ENCODE measurements at places on chromosomes 4 and X.

GRCh38 chr4:85979276-85979675 lies 380.6 kb downstream of the MAPK10 start:
- no peak for DNase-seq

DNA sequence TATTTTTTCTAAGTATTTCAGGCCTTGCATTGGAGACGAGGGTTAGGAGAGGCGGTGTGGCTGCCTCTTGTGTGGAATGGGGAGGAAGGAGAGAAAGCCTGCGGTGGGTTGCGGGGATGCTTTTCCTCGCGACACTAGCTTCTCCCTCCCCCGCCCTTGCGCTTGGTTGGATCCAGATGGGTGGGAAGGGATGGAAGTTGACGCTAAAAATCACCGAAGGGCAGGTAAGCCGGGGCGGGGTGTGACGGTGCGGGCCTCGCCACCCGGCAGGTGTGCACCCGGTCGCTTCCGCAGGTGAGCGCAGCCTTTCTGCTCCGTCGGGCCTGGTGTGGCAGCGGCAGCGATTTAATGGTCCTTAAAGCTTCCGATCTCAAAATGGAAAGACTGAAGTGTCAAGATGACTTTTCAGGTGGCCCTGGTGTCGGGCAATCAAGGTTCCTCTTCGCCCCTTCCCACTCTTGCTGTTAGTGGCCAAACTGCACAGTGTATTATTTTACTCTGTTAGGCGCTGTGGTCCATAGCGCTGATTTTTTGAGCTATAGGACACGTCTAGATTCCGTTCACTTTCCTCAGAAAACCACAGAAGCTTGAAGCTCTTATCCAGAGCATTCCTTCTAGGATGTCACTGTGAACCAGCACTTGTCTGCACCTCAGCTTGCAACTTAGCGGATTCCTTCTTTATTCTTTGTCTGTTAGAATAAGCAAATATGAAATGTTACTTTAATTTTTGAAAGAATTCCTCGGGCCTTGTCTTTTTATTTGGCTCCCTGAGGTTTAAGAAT lies 765 bp downstream of the ENOPH1 start:
- DNase-seq = peak; percentile 23

DNA sequence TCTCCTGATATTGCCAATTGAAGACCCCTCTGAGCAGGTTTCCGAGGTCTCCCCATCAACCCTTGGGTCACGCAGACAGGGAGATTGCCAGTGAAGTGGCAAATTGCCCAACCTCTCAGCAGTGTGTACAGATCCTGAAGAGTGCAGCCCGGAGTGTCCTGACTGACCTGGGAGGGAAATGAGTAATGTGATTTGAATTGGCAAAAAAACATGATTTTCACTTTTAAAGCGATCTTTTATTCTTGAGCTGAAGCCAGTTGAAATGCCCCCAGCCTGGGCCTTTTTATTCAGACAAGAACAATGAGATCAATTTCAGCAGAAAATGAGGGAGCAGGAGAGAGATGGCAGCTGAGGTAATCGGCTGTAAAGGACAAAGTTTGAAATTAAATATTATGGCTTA lies 401.8 kb downstream of the RAPGEF2 start:
- DNase-seq = no peak

DNA sequence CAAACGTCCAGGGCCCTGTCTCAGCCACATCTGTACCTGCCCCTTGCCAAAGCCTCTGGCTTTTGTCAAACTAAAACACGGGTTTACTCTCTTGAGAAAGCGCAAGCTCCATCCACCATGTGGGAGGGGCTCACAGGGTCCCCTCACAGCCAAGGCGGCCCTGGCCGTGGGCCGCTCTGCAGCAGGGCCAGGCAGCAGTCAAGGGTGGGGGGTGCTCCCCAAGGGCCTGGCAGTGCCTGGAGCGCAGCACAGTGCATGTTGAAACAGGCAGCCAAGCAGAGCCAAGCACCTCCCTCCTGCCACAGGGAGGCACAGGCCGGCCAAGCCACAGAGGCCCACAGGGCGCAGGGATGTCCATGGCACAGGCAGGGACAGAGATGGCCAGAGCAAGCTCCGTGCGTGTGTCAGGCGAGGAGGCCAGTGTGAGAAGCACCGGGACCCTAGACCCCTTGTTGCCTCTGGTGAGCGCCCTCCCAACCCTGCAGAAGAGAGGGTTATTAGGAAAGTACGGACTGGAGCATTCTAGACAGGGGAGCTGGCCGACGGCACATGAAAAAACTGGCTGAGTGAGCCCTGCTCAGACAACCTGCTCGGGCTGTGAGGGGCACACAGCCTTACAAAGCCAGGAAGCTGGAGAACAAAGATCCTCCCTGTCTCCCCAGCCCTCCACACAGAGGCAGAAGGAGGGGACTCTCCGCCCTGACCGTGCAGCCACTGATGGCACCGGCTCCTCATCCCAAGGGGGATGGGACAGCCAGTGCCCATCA lies 39.0 kb downstream of the FAM53A start:
- DNase-seq = no peak

DNA sequence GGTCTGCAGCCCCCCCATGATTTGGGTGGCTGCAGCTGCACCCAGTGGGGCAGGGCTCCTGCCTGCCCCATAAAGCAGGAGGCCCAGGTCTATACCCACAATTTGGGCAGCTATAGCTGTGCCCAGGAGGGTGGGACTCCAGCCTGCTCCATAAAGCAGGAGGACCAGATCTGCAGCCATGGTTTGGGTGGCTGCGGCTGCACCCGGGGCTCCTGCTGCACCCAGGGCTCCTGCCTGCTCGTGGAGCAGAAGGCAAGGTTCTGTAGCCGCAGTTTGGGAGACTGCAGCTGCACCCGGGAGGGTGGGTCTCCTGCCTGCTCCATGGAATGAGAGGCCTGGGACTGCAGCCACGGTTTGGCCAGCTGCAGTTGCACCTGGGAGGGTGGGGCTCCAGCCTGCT lies 81.1 kb downstream of the ATRX start:
- DNase-seq = no peak

- no peak for DNase-seq
These were observed 1.1 kb downstream of the RPS6KA6 start for GRCh38 chrX:84186603-84187532.

DNA sequence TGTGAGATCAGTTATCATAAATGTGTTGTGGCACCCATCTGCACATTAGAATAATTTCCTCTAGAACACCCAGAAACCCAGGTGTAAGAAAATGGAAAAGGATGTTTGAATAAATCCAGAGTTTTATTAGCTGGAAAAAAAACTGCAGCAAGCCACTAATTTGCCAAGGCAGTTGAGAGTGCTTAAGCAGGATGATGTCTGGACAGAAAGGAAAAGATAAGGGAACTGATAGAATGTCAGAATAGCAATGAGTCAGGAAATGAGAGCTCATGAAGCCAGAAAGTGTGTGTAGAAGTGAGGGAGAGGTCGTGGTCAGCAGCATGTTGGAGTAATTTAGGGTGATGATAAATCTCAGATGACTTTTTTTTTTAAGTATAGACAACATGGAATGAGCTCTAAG lies 15.2 kb upstream of the NEUROG2 start:
- DNase-seq = no peak

- DNase-seq = no peak
These were observed 66.0 kb downstream of the REPS2 start for GRCh38 chrX:17012465-17012864.

- no peak for DNase-seq
These were observed 156.6 kb downstream of the CAMK2D start for GRCh38 chr4:113604955-113605354.

Measured in stimulated activated CD4-positive, alpha-beta T cell treated with anti-CD3 and anti-CD28 coated beads, Interleukin-12 subunit alpha, Interleukin-12 subunit beta, amount 100 ng/mL, for 4 hours (primary cell).